ENCODE measurements at places on chromosomes 1 and 21.

DNA sequence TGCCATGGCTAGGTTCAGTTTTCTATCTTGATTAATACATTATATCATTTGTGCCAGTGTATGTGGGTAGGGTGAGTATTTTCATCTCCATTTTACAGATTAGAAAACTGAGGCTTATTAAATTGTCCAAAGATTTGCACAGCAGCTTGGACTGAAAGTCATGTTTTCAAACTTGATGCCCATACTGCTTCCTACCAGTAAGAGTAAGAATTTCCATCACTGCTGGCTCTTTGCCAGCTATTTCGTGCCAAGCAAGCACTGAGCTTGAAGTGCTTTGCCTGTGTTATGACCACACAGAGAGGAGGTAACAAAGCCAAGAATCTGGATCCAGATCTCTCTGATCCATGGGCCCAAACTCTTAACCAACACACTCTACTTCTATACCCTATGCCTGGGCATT is 295.0 kb downstream of the VAV3 start:
- DNase-seq: no peak

DNA sequence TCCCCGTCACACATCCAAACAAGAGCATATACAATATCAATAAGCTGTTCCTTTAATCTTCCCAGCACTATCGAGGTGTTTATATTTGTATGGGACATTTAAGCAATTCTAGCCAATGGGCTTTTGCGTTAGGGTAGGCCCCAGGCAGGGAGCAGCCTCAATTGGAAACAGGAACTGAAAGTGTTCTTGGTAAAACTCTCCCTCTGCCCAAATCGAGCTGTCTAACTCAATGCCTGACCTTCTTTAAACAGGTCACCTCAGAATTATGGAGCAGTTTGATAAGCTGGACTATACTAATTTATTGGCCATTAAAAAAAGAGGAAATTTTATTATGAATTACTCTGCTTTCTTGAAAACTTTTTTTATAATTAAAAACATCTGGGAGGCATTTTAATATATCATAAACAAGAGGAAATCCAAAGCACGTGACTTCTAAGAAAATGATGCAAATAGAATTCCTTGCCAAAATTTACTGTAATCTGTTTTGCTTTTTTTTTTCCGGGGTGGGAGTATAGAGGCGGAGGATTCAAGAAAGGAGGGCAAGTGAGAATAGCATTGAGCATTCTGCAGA is 498.1 kb downstream of the LMO4 start:
- no peak for DNase-seq

DNA sequence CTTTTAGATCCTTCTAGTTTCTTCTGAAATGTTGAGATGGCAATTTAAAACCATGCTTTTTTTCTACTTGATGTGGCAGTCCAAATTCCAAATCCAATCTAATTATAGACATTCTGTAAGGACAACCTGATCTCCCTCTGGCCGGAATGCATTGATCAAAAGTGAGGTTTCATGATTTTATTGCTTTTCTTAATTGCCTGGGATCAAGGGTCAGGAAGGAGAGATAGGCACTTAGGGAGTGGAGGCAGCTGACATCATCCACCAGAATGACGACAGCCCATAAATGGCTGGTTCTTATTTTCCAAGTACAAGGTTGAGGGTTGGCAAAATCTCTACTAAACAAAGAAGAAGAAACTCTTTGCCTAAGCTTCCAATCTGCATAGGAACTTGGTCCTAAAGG is 46.4 kb upstream of the SCCPDH start:
- DNase-seq: no peak

GRCh38 chr1:94836891-94837290 is 16.7 kb downstream of the SLC44A3 start:
- no peak for DNase-seq

GRCh38 chr1:210653771-210654170 is 325.1 kb downstream of the HHAT start:
- no peak for DNase-seq

DNA sequence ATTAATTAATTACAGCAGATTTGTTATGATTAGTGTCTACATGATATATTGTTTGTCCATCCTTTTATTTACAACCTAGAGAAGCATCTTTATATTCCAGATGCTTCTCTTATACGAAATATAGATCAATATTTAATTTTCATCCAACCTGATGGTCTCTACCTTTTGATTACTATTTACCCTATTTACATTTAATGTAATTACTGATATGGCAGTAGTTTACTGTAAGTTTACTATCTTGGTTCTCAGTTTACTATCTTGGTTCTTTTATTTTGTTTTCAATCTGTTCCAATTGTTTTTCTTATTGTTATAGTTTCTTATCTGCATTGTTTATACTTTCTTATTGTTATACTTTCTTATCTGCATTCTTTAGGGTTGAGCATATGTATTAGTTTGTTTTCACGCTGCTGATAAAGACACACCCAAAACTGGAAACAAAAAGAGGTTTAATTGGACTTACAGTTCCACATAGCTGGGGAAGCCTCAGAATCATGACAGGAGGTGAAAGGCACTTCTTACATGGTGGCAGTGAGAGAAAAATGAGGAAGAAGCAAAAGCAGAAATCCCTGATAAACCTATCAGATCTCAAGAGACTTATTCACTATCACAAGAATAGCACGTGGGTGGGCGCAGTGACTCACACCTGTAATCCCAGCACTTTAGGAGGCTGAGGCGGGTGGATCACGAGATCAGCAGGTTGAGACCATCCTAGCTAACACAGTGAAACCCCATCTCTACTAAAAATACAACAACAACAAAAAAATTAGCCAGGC is 28.9 kb downstream of the FAF1 start:
- DNase-seq: no peak

DNA sequence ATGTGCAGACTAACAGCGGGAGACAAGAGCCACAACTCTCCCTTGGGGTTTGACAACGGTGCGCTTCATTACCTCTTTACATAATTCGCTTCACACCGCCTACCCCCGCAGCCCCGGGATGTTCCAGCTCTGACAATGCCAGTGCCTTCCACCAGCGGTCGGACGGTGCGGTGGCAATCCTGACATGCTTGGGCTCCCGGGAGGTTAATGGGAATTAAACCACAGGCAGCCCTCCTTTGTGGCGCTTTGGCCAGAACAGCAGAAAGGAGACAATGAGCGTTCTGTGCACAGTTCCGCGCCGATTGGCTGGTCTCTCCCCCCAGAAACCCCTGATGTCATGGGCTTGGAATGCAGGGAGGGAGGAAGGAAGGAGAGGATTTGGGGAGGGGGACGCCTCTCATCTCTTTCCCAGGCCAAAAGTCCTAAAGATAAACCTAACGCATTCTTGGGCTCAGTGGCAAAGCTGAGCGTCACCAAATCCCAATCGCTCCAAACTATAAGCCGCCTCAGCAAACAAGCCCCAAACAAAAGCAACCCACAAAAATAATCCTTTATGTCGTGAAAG is 1.3 kb downstream of the CNN3 start:
- no peak for DNase-seq

- DNase-seq: no peak
Observed at GRCh38 chr1:212675675-212676074, 24.0 kb downstream of the BATF3 start.

DNA sequence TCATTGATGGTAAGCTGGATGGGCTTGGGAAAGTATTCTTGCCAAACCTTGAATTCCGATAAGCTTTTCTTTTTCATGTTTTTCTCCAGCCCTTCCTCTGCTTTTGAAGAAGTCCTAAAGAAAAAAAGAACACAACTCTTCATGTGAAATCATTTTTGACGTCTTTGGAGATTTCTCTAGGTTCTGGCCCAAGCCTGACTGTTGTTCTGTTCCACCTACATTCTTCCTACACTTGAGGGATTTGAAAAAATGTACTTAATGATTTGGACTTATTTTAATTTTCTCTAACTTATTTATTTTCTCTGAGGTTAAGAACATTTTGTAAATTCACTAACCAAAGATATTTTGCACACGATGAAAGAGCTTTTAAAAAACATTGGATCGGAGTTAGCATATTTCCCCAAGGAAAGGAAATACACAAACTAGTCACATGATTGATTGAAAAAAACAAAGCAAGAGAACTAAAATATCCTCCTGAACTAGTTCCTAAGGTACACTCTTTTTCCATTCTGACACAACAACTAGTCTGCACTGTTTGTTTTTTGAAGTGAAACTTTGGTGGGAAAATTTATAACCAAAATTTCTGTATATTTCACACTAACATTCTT is 82.3 kb downstream of the LTN1 start:
- no peak for DNase-seq

- no peak for DNase-seq
Observed at GRCh38 chr1:219847215-219847855, 81.0 kb downstream of the SLC30A10 start.

Data from stimulated activated CD8-positive, alpha-beta memory T cell treated with anti-CD3 and anti-CD28 coated beads, Interleukin-4, amount 100 ng/mL, for 1 hour (primary cell).